ENCODE measurements at places on chromosomes 13 and 19.

DNA sequence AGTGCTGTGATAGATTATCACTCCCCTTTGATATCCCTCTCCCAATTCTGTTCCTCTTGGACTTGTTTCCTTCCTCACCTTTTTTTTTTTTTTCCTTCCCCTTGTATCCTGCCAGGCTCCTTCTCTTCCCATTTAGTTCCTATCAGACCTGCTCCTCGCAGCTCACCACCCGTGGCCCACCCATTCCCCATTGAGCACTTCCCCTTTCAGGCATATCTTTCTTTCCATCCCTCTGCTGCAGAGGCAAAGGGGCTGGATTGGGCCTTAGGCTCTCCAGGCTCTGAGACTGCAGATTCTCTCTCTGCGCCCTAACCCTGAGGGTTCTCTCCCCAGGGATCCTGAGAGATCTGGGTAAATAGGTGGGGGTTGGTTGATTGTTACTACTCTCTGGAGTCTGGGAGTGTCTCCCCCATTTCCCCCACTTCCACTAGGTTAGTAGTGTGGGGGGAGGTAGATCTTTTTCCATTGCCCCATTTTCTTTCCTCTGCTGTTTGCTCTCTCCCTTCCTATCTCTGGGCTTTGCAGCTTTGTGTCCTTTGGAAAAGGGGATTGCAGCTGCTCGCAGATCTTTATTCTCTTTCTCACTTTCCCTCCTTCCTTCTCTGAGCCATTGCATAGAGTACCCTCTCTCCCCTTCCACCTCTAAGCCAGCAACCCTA lies 2.3 kb downstream of the ARHGAP35 start:
- no peak for DNase-seq

DNA sequence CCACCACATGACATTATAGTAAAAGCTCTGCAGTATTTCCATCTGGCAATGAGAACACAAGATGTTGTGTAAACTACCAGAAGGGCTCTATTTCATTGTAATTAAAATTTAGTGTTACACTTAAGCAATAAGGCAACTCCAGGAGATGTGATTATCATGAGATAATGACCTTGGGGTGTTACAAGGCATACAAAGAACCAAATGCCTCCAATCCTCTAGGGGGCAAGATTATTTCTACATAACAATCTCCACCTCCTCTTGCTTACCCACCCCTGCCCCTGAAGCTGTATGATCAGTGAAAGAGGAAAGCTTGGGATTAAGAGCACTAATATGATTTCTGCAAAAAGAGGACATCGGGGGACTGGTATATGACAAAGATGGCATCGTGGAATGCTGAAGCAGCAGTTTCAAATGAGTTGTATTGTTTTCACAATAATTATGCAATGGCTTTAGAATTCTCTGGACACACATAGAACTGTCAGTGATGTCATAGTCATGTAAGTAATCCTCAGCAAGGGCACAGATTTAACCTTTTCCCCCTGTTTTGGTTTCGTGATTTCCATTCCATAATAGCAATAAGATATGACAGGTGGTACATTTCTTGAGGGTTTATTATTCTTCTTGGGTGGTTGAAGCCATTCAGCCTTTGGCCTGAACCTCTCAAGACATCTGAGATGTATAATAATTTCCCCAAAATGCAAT lies 295.3 kb downstream of the MZT1 start:
- no peak for DNase-seq

DNA sequence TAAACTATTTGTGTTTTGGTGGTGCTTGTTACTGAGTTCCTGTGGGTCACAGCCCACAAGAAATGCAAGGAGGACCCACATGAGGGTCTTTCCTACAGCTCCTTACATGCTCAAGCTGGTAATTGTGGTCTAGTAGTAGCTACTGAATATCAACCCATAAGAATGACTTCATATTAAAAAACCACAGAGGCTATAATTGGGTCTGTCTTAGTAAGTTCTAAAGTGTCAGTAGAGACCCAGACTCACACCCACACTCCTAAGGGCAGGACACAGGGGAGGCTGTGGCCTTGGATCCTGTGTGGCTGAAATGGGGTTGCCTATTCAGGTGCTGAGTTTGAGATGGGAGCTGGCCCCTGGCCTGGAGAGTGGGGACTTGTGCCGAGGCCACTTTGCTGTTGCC lies 19.6 kb downstream of the TFDP1 start:
- no peak for DNase-seq

DNA sequence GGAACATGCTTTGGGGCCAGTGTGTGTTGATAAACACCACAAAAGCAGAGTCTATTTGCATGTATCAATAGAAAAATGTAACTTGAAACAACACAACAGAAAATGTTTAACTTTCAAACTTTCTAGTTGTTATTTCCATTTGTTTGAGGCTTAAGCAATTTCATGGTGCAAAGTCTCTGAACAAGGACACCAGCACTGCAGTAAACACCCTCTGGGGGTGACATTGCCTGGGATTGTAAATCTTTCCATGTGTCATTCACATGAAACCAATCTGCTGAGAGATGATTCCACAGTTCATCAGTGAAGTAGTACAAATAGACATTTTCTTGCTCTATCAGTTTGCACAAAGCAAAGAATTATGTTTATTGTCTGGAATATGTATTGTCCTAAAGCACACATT lies 124.5 kb downstream of the ITGBL1 start:
- no peak for DNase-seq

GRCh38 chr13:32038343-32038742 lies 6.8 kb downstream of the FRY start:
- no peak for DNase-seq

- no peak for DNase-seq
Observed at GRCh38 chr13:113495494-113496210, 5.1 kb upstream of the DCUN1D2 start.

- DNase-seq: no peak
Observed at GRCh38 chr13:19153782-19154450, 27.7 kb downstream of the TUBA3C start.

DNA sequence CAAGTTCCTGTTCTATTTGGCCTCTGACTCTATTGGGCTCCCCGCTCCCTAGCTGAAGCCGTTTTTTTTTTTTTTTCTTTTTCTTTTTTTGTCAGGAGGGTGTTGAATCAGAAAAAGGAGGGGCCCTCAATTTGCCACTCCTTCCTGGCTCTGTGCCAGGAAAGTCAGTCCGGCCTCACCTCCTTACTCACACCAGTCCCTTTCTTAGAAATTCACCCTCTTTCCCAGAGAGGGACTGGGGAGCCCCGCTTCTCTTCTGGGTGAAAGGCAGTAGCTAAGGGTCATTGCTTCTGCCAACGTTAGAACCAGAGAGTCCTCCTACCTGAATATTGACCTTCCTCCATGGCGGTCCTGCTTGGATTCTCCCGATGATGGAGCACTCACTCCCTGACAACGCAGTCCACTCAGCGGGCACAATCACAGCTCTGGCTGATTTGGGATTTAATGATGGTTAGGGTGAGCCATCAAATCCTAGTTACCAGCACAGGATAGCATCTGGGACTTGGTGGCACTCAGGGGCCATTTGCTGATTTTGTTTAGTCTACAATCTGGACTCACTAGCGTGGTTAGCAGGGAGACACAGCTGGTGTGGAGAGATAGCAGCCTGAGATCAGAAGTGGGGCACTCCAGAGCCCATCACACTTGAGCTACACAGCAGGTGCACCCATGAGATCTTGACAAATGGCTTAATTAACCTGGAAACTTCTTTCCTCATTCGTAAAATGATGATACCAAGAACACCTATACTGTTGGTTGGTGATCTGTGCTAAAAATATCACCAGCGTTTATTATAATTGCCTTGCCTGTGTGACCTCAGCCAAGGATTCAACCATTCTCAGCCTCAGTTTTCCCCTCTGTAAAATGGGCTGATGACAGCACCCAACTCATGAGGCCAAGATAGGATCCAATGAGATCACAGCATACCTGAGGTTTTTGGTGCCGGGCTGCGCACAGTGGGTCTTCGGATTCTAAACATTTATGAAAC lies 2.2 kb downstream of the FCER2 start:
- no peak for DNase-seq

- DNase-seq: no peak
Observed at GRCh38 chr19:952680-953444, 27.0 kb downstream of the ARID3A start.

DNA sequence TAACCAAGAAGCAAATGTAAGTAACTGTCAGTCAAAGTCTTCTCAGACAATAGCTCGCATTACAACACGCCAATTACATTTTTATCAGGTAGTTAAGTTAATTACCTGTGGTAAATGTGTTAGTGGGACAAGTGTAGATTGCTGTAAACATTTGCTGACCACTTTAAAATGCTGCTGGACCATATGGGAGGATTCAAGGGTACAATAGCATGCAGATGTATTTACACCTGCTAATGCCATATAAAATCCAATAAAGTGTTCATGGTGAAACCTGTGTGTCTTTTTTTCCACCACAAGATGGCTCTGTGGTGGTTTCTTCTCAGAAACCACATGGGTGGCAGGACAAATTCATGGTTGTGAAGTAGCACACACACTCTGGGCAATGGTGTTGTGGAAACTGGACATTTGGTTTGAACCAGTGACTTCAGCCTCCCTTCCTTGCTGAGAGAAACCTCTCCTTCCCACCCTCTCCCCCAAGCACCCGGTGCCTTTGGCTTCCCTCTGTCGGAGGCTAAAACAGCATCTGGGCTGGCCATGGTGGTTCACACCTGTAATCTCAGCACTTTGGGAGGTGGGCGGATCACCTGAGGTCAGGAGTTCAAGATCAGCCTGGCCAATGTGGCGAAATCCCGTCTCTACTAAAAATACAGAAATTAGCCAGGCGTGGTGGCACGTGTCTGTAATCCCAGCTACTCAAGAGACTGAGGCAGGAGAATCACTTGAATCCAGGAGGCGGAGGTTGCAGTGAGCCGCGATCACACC lies 18.1 kb upstream of the GTF3A start:
- DNase-seq: no peak

GRCh38 chr19:18223860-18224524 lies 2.2 kb downstream of the PDE4C start:
- no peak for DNase-seq

DNA sequence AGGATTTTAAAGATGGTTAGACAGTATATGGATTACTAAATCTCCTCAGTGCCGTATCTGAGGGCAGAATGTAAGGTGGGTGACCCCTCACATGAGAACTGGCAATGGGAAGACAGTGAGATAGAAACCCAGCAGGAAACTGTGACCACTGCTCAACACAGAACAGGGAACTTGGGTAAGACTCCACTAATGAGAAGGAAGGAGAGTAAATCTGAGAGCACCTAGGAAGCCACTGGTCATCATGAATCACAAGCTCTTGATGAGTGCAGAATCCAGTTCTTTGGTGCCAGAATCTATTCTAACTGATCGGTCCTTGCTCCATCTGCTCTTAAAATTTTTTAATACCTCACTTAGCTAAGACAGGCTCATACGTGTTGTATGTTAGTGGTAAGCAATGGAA lies 261.8 kb downstream of the KLF12 start:
- DNase-seq: no peak

DNA sequence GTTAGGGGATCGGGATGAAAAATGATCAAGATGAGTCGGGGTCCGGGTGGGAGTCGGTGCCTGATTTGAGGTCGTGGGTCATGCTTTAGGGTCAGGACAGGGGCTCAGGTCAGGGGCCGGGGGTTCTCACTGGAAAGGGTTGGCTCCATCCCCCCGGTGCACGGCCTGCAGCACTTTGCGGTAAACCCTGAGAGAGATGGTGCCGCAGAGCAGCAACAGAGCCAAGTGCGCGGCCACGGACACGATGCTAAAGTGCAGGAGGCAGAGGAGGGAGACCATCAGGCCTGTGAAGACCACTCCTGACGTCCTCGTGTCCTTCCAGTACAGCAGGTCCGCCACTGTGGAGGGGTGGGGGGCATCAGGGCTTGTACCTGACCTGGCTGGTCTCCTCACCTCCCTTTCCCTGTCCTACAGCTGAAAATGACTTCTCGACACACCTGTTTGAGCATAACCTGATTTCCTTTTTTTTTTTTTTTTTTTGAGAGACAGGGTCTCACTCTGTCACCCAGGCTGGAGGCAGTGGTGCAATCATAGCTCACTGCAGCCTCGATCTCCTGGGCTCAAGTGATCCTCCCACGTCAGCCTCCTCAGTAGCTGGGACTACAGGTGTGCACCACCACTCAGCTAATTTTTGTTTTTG lies 7.5 kb downstream of the RTN2 start:
- DNase-seq: no peak

- no peak for DNase-seq
Observed at GRCh38 chr13:108828086-108828815, 198.8 kb downstream of the MYO16 start.

DNA sequence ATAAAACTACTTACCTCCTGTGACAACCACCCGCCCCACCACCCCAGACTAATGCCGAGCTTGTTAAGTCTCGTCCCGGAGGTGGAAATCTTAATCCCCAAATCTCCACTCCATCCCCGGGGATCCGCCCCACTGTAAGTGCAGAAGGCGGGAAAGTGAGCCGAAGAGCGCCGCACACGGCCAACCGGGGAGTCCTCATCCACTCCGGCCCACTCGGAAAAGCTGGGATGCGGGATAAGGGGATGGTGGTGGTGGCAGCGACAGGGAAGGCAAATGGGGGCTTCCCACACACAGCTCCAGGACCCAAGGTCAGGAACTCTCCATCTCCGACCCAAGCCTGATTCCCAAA lies 621 bp downstream of the FBL start:
- DNase-seq: no peak

DNA sequence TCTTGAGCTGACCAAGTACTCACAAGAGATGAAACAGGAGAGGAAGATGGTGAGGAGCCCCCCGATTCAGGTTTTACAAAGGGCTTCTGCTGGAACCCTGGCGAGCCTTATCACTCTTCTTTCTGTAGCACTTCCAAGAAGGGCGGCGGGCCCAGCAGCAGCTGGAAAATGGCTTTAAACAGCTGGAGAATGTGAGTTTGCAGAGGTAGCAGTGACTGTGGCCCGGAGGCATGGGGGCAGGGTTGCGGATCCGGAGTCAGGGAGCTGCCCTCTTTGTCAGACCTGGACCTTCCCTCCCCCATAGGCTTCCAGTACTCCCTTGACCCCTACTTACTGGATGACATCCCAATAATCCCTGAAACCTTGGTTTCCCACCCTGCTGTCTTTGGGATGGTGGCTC lies 3.6 kb downstream of the TRIP10 start:
- no peak for DNase-seq

DNA sequence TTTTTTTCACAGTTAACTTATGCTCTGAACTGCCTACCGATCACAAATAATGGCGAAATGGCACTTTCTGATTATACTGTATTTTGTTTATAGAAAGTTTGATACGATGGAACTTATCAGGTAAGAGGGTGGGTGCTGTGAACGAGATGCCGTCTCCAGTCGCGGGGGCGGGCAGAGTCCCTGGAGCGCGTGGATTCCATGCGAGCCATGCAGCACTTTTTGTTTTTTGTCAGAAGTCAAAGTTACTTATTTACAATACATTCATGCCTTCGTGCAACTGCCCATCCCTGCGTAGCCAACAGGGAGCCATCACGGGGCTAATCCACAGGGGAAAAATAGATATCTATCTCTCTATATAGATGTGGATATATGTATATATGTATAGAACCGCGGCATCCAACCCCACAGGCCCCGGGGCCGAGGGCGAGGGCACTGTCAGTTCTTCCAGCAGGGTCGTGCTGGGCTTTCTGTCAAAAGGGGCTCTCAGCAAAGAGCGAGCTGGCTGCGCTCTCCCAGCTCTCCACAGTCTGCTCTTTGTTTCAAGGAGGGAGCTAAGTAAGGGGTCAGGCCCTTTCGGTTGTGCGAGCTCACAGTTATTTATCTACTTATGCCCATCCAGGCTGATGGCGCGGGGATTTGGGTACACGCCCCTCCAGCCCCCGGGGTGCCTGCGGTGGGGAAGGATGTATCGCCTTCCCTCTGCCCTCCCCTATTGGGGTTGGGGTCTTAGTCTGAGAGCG lies 3.4 kb downstream of the SLITRK1 start:
- no peak for DNase-seq

- no peak for DNase-seq
Observed at GRCh38 chr13:44573790-44574465, 2.2 kb downstream of the TSC22D1 start.
